ENCODE measurements at places on chromosomes 1 and 21.

DNA sequence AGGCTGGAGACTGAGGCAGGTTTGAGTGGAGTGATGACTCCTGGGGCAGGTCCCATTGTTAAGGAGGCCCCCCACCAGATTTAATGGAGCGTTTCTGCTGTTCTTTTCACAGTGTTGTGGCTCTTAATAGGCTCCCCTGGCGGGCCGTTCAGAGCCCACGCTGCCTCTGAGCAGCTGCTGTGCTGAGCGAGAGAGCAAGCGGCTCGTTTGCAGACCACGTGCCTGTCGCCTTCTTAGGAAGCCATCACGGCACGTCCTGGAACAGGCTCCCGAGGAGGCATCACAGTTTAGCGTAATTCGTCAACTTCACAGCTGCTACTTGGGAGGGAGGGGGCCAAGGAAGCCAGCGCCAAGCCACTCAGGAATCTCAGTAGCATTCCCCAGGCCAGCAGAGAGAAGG is 70.5 kb upstream of the CTTNBP2NL start:
- no peak for DNase-seq

- DNase-seq, result no peak
These were observed 137.5 kb downstream of the TOMM20 start for GRCh38 chr1:234990874-234991801.

- DNase-seq, result no peak
These were observed 70.0 kb downstream of the PRKAA2 start for GRCh38 chr1:56715156-56715555.

- DNase-seq, result no peak
These were observed 39.5 kb downstream of the GATAD2B start for GRCh38 chr1:153883223-153883622.

GRCh38 chr1:158493054-158493453 is 21.0 kb downstream of the OR10R2 start:
- no peak for DNase-seq

GRCh38 chr1:216723274-216723780 is at the start of gene ESRRG:
TSS of gene ESRRG (minus strand) at chr1:216723429. CDS start at chr1:216723299, 130 bp downstream.
- no peak for DNase-seq

Data from CD4-positive, alpha-beta T cell treated with Interferon gamma for 1 hour (primary cell).